CD4-positive, alpha-beta memory T cell (primary cell): ENCODE measurements at places on chromosomes 6 and 20. TPM values are rescaled to one million over a fixed set of nuclear protein-coding genes. Genes with fewer than 3 reads are reported as not detected.

LGSN gene
- total RNA-seq: not detected

DPM1 gene
- total RNA-seq: 39.9 TPM

NOX3 gene
- not detected for total RNA-seq

KCNB1 gene
- not detected for total RNA-seq

MYBL2 gene
- not detected for total RNA-seq

SNRPB gene
- total RNA-seq: 96.2 TPM

MEP1A gene
- not detected for total RNA-seq

RPL10A gene
- 2,070 TPM for total RNA-seq

ZSCAN31 gene
- total RNA-seq: 0.73 TPM

TRIM40 gene
- total RNA-seq: not detected

RGS17 gene
- not detected for total RNA-seq

SALL4 gene
- total RNA-seq: not detected

ULBP2 gene
- total RNA-seq: not detected

RCAN2 gene
- not detected for total RNA-seq

DEFB132 gene
- not detected for total RNA-seq

HCRTR2 gene
- total RNA-seq: not detected

NOTCH4 gene
- total RNA-seq: 1.2 TPM

PACRG gene
- not detected for total RNA-seq

CFAP206 gene
- total RNA-seq: 0.25 TPM

CUTA gene
- 217 TPM for total RNA-seq

SPINT4 gene
- total RNA-seq: not detected

GINM1 gene
- total RNA-seq: 18.5 TPM

DSP gene
- total RNA-seq: not detected

TNNC2 gene
- not detected for total RNA-seq

CDH22 gene
- not detected for total RNA-seq

TRIM31 gene
- total RNA-seq: not detected

OR2H2 gene
- total RNA-seq: not detected

C20orf202 gene
- total RNA-seq: not detected

CHRNA4 gene
- not detected for total RNA-seq

KCNK15 gene
- not detected for total RNA-seq

NKX2-4 gene
- not detected for total RNA-seq

KIF25 gene
- total RNA-seq: not detected

SAPCD1 gene
- 3.7 TPM for total RNA-seq

KHDC1L gene
- not detected for total RNA-seq

SEMG1 gene
- total RNA-seq: not detected

BEND3 gene
- total RNA-seq: 1.1 TPM

TBXT gene
- total RNA-seq: not detected

SLC17A1 gene
- total RNA-seq: 0.19 TPM

FYN gene
- 713 TPM for total RNA-seq

ADGRF4 gene
- total RNA-seq: not detected

HMGCLL1 gene
- total RNA-seq: not detected

DPPA5 gene
- not detected for total RNA-seq

C6orf58 gene
- not detected for total RNA-seq

PSORS1C2 gene
- not detected for total RNA-seq

GSTA3 gene
- total RNA-seq: not detected

SLC22A3 gene
- total RNA-seq: not detected
